A673 (cell line): ENCODE measurements at places on chromosomes 13 and 19. TPM values are rescaled to one million over a fixed set of nuclear protein-coding genes. Genes with fewer than 3 reads are reported as not detected.

Gene ANGPTL8
- not detected in 2 replicates for total RNA-seq

DNA sequence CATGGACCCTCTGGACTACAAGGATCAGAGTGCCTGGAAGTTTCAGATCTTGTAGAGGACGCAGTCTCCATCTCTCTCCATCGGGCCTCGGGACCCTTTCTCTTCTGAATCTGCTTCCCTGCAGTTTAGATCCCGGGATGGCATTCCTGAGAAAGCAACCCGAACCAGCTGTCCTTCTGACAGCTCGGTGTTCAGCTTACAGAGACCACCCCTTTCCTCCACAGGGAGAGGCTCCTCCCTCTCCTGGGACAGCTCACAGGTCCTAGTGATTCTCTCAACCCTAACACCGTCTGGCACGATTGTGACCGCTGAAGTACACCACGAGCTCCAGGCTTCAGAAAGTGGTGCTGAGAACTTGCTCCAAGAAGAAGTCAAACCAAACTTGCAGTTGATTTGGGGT, 18.2 kb downstream of the CRX start:
- DNase-seq: no peak

DNA sequence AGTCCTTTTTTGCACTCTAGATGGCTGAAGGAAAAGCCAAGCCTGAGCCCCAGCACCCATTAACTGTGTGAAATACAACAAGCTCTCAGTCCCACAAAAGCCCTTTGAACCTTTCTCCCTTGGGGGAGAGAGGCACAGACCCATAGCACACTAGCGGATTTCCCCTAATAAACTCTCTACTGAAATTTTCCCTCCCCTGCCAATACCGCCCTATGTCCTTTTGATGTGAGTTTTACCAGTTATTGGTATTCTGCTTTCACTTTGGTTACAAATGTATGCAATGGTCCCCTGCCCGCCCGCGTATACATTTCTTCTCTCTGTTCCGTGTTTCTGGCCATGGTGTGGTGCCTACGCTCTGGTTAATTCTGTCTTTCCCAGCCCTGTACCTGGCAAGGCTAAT, 54.0 kb upstream of the MYO16 start:
- no peak for DNase-seq

Gene MRPL34
- 91.8 and 93.1 TPM in 2 replicates for total RNA-seq

Gene ZNF563
- 0.15 and 0.26 TPM in 2 replicates for total RNA-seq

GRCh38 chr19:29811125-29812079, at the start of gene CCNE1:
Gene CCNE1, plus strand, starts transcription at chr19:29811991. Its CDS starts 565 bp downstream, at chr19:29812556.
- DNase-seq: peak; percentile 91

- no peak for DNase-seq
Observed at GRCh38 chr19:50490411-50490811, 13.8 kb upstream of the GARIN5A start.

DNA sequence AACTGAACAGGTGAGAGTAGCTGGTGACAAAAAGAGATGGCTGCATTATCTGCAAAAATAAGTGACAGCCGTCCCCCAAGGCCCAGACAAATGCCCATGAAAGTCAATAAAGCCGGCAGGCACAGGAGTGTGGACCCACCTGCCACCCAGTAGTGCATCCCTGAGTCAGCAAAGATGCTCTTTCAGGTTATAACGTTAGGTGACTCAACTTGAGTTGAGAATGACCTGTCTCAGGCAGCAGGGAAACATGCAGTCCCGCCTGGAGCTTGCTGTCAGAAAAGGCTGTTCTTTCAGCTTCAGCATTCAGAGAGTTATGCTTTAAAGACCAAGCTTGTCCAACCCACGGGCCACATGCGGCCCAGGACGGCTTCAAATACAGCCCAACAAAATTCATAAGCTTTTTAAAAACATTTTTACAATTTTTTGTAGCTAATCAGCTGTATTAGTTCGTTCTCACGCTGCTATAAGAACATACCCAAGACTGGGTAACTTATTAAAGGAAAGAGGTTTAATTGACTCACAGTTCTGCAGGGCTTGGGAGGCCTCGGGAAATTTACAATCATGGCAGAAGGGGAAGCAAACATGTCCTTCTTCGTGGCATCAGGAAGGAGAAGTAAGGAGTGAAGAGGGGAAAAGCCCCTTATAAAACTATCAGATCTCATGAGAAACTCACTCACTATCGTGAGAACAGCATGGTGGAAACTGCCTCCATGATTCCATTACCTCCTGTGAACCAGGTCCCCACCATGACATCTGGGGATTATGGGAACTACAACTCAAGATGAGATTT, 110.4 kb downstream of the RAB20 start:
- no peak for DNase-seq

Gene SHANK1
- 69.7 and 69.8 TPM in 2 replicates for total RNA-seq

DNA sequence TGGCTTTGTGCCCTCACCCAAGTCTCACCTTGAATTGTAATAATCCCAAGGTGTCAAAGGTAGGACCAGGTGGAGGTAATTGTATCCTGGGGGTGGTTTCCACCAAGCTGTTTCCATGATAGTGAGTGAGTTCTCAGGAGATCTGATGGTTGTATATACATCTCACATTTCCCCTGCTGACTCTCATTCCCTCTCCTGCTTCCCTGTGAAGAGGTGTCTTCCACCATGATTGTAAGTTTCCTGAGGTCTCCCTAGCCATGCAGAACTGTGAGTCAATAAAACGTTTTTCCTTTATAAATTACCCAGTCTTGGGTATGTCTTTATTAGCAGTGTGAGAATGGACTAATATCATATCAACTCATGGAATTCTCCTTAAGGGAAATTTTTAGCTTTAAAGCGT, 302.6 kb downstream of the LIG4 start:
- no peak for DNase-seq

- DNase-seq: no peak
Observed at GRCh38 chr13:20953245-20953931, 50.8 kb upstream of the XPO4 start.

- DNase-seq: no peak
Observed at GRCh38 chr13:35856721-35857364, 274.3 kb downstream of the DCLK1 start.

GRCh38 chr13:97726664-97727280, 226.7 kb upstream of the IPO5 start:
- DNase-seq: peak; percentile 40

Gene PTPRS
- 215 and 240 TPM in 2 replicates for total RNA-seq

Gene FCGBP
- total RNA-seq: 8.7 and 12.2 TPM in 2 replicates

GRCh38 chr13:109795011-109795410, 8.6 kb upstream of the IRS2 start:
- DNase-seq: no peak

GRCh38 chr13:48828962-48829411, 146.7 kb upstream of the FNDC3A start:
- DNase-seq: no peak

GRCh38 chr19:44627631-44628030, 14.3 kb downstream of the IGSF23 start:
- DNase-seq: no peak

DNA sequence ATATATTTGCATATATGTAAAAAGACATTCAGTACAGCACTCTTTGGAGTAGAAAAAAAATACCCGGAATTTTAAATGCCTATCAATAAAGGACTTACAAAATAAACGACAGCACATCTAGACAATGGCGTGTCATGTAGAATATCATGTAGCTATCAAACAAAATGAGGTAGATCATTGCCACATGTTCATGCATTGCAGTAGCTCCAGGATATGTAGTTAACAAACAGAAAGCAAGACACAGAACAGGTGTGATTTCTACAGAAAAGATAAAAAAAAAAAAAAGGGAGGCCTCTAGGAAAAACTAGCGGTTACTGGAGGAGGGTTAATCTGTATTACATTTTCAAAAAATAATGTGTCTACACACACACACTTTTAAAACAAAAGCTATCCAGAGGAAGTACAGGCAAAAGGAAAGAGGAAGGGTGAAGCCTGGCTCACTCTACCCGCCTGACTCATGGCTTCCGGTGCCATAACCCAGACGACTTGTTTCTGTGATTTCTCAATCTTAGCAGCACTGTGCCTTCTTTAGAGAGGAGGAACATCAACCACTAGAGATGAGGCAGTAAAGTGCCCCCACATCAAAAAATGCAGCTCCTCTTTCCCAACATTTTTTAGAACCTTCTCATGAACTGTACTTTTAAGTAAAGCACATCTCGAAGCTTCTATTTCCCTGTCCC, 6.9 kb downstream of the KCTD12 start:
- peak; percentile 78 for DNase-seq

GRCh38 chr19:17948931-17949930, 16.4 kb downstream of the CCDC124 start:
- no peak for DNase-seq

DNA sequence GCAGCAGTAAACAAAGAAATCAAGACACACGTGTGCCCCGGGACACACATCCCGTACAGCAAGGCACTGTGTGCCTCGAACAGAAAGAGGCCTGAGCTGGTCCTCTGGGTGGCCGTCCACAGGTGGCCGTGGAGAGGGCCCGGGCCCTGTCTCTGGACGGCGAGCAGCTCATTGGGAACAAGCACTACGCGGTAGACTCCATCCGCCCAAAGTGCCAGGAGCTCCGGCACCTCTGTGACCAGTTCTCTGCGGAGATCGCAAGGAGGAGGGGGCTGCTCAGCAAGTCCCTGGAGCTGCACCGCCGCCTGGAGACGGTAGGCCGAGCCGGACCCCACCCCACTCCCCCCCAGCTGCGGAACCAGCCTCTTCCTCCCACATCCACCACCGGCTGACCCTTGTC, 30.7 kb upstream of the F7 start:
- no peak for DNase-seq

Gene SOX1
- 47.7 and 56.6 TPM in 2 replicates for total RNA-seq

Gene ACER1
- total RNA-seq: not detected in 2 replicates

- no peak for DNase-seq
Observed at GRCh38 chr13:62524061-62524460, 1108.4 kb upstream of the PCDH20 start.

DNA sequence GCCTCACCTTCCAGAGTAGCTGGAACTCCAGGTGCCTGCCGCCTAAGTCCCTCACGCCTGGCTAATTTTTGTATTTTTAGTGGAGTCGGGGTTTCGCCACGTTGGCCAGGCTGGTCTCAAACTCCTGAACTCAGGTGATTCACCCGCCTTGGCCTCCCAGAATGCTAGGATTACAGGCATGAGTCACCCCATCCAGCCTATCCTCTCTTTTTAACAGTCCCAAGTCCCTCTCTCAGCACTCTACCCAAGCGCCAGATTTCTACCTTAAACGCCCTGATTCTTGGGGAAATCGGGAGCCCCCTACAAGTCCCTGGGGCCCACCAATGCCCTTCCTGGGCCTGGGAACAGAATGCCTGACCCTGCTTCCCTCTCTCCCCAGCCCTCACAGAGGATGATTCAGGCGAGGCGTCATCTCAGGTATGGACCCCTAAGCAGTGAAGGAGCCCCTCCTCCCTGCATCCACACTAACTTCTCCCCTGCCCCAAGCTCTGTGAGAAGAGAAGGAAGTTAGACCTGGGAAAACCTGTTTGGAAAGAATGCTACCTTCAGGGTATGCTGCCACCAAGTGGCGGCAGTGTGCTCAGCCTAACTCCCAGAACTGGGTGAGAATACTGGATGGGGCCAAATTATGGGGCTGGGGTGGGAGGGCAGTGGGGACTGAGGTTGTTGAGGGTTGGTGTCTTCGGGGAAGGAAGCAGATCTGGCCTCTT, 20.8 kb upstream of the EBI3 start:
- DNase-seq: peak; percentile 68

DNA sequence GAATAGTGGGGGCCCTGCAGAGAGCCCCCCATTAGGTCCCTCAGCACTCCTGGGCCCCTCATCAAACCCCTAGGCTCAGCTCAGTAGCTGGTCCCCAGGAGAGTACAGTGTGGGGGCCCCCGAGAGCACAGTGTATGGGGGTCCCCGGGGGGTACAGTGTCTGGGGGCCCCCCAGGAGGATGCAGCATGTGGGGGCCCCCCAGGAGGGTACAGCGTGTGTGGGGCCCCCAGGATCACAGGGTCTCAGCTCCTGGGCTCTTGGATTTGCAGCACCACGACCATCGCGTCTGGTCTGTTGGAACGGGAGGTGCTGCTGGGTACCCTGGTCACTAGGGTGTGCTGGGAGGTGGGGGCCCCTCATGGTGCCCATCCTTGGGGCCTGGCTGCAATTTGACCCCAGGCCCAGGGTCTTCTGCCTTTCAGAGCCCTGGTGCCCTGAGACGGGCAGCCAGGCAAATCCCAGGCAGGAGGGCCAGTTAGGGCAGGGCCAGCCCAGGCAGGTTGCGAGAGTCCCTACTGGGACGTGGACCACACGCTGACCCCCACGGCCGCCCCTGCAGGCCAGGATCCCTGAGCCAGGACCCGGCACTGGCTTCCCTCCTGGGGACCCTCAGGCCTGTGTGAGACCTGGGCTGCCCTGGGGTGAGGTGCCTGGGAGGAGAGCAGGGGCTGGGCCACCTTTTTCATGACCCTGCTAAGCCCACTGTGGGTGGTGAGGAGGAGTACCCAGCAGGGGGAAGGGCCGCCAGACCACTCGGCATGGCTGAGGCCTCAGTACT, 13.6 kb downstream of the CBARP start:
- DNase-seq: no peak

DNA sequence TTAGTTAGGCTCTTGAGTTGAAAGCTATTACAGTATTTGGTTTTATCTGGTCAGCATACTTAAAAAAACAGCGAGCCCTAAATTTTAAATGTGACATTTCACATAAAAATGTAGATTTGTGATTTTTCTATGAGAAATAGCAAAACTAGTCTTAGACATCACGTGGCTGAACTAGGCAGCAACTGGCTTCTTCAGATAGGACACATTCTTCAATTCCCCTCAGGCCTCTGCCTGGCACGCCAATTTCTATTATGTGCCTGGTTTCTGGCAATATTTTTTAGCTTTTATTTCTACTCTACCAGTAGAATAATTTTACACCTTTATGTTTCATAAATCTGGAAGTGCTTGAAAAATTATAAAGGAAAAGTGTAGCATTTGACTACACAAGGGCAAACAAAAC, 433.7 kb downstream of the DIAPH3 start:
- no peak for DNase-seq

Gene ERICH6B
- not detected in 2 replicates for total RNA-seq

GRCh38 chr19:19657397-19657783, 6.1 kb downstream of the ATP13A1 start:
- peak; percentile 51 for DNase-seq

GRCh38 chr13:50884265-50884664, 25.3 kb upstream of the RNASEH2B start:
- DNase-seq: no peak

Gene TNFSF9
- total RNA-seq: 10.0 and 11.1 TPM in 2 replicates

DNA sequence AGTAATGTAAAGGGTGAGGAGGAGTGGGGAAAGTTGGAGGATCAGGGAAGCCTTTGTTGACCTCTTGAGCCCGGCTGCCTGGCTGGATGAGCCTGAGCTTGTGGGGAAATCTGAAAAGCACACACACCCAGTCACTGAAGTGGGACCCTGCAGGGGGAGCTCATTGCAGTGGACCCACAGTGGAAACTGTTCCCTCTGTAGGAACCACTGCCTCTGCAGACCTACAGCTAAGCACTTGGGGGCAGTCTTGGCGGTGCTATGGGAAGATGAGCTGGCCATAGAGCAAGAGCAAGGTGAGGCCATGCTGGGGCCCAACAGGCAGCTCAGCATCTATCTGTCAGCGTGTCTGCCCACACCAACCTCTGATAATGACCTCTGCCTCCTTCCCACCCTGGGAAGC, 294.8 kb downstream of the TSHZ3 start:
- DNase-seq: peak; percentile 79
